ENCODE measurements at places on chromosomes 2 and 18.

- peak; percentile 12 for DNase-seq
Observed at GRCh38 chr2:9897846-9898245, 53.6 kb upstream of the GRHL1 start.

DNA sequence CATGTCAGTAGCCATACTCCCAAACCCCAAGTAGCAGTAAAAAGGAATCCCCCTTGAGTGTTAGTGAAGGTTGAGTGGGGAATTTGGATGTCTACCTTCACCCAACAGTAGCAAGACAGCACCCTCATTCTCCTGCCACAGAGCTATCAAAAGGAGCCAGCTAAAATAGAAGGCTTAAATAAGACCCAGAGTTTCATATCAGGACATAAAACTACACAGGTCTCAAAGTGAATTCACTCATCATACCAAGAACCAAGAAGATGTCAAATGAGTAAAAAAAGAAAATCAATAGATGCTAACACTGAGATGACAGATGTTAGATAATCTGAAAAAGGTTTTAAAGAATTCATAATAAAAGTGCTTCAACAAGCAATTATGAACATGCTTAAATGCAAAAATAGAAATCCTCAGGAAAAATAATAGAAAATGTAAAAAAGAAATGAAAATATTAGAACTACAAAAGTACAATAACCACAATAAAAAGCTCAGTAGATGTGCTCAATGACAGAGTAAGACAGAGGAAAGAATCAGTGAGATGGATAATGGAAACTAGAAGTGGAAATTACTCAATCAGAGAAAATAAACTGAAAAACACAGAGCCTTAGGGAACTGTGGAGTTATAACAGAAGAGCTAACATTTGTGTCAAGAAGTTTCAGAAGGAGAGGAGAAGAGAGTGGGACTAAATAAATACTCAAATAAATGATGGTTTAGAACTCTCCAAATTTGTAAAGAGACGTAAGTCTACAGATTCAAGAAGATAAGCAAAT, 90.5 kb downstream of the EDAR start:
- no peak for DNase-seq

- DNase-seq, result no peak
Observed at GRCh38 chr2:24336811-24337210, 23.5 kb downstream of the ITSN2 start.

GRCh38 chr2:158194229-158194628, 92.6 kb downstream of the UPP2 start:
- DNase-seq, result no peak

- DNase-seq, result no peak
Observed at GRCh38 chr2:208320686-208321085, 54.6 kb downstream of the PIKFYVE start.

DNA sequence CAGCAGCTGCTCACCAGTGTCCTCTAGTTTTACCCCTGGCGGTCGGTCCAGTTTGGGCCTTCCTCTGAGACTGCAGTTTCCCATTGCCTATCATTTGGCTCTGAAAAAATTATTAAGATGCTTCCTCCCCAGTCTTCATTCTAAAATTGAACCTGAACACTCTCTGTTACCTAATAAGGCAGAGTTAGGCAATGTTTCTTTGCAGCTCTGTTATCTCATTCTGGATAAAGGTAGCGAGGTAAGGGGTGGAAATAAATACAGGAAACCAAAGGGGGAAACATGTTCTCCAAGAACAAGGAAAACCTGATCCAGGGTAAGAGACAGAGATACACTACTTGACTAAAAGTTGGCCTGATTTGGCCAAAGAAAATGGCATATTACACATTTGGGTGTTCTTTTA, 91.0 kb upstream of the FZD5 start:
- no peak for DNase-seq

DNA sequence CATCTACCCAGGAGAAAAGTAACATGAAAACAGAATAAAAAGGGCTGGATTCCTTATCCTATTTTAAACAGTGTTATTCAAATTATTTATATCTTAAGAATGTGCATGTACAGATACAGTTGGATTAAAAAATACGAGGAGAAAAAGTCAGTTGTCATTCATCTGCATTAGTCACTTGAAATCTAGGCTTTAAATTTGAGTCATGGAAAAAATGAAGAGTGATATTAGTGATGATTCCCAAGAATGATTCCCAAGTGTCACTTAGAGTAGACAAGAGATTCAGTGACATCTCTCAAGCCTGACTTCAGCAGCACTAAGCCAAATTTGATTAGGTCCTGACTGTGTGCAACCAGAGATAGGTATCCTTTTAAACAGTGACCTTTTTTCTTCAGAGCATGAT, 394.2 kb downstream of the IRS1 start:
- DNase-seq, result no peak

DNA sequence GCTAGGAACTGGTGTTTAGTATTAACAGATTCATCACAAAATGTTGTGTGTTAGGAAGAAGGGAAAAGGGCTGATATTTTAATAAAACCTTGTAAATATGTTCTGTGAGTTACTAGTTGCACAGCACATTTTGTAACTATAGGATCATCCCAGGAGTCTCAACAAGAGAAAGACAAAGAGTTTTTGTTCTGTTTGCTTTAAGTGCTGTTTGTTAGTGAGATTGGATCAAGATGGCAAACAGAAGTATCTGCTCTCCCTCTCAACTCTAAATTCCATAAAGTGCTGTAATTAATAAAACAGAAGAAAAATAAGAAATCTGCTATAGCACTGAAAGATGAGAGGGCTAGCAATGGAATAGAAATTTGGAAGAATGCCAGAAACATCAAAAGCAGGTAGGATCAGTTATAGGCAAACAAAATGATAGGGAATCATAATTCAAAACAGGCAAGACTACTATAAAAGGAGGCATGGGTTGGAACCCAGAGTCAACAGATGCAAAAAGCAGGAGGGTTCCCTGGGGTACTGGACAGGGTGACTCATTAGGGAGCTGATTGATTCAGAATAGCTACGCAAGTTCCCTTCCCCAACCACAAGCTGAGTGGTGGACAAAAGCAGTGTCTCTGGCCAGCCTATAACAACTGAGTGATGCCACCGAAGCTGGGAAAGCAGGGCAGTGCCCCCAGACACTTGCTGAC, 75.8 kb downstream of the DYNC1I2 start:
- DNase-seq, result no peak

DNA sequence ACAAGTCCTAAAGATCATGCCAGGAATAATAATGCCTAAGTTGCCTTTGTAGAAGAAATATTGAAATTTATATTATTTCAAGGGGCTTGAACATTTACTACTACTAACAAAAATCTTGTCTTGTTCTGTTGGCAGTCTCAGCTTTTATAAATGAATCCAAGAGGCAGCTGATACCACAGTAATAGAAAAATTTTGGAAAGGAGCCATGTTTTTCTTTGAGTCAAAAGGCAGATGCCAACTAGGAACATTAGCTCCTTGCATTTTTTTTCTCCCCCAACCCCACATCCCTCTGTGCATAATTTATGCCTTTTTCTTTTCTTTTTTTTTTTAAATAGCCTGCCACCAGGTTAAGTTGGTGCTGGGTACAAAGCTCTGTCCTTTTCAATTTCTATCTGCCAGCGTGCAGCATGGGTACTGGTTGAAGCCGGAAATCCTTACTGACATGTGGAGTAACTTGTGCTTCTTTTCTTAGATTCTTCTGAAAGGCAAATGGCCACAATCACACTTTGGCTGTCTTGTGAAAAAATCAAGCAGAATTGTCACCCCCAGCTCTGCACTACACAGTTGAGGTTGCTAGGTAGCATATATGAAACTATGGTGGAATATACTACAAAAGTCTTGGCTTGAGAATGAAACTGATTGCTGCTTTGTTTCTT, 98.8 kb downstream of the RHBDD1 start:
- DNase-seq, result no peak

GRCh38 chr2:160747501-160748170, 254.0 kb upstream of the RBMS1 start:
- DNase-seq, result no peak

GRCh38 chr18:74996996-74997395, 211.9 kb downstream of the PTGR3 start:
- no peak for DNase-seq

GRCh38 chr2:5539282-5540165, 152.7 kb upstream of the SOX11 start:
- peak; percentile 74 for DNase-seq

All from left kidney (tissue), 8 donors.